Stimulated activated CD4-positive, alpha-beta T cell treated with anti-CD3 and anti-CD28 coated beads, Interleukin-4, amount 100 ng/mL, for 1 hour (primary cell): ENCODE measurements at places on chromosomes 12 and 14.

GRCh38 chr14:38999949-39000348, 103.1 kb downstream of the SEC23A start:
- no peak for DNase-seq

DNA sequence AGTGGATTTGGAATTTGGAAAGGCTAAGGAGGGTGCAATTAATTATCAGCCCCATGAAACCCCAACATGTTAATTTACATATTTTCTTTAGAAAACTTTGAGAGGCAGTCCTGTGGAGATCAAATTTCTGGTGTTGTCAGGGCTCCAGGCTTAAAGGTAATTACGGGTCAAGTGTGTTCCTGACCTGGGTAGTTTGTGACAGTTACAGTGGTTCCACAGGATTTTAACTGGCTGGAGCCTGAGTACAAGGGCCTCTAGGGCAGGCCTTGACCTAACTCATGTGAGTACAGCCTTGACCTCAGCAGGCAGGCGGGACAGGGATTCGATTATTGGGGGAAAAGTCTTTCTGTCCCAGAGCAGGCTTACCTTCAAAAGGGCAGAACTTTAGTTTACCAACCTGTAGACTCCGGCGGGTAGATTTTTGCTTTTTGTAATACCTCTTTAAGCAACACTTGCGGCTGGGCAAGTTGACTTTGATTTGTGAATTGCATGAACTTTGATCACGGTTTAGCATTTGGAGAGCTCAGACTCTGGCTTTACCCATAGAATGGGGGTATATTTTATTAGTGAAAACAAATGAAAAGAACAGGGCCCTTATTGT, 8.4 kb upstream of the PPTC7 start:
- no peak for DNase-seq

GRCh38 chr14:101198398-101199027, 295.0 kb upstream of the RTL1 start:
- no peak for DNase-seq

DNA sequence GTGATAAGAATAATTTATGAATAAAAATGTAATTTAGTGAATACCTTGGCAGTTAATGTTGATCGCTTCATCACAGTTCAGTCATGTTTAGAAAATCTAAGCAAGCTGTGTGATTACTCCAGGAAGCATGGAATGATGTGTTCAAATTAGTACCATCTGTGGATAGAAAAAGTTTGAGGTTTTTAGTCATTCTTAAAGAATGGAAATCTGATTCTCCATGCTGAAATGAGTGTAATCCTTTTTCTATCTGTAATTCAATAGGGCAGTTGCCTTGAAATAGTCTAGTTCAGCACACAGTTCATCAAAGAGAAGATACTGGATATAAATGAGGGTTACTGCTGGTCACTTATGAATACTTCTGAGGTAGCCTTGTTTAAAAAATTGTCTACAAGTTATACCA, 127.2 kb upstream of the MYF6 start:
- DNase-seq, result no peak

DNA sequence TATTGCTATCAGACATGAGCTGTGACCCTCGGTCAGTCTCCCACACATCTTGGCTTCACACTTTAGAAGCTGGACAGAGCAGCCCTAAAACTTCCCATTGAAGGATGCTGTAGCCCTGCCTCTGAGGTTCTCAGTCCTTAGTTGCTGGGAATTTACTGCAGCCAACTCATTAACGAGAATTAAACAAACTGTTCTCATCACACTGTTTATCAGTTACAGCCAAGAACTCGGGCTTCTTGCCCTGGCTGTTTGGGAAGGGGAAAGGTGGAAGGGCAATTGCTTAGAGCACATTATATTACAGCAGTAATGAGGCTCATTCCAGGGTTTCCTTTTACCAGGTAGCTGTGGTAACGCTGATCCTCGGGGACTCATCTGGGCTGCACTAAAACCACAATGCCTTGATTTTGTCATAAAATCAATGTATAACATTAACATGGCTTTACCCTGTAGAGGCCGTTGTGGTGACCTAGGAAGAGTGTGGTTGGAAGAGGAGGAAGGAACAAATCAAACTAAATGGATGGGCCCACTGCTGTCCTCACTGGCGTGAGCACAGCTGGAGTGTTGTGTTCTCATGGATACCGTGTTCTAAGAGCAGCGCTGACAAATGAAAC, 87.1 kb downstream of the GPR135 start:
- no peak for DNase-seq

DNA sequence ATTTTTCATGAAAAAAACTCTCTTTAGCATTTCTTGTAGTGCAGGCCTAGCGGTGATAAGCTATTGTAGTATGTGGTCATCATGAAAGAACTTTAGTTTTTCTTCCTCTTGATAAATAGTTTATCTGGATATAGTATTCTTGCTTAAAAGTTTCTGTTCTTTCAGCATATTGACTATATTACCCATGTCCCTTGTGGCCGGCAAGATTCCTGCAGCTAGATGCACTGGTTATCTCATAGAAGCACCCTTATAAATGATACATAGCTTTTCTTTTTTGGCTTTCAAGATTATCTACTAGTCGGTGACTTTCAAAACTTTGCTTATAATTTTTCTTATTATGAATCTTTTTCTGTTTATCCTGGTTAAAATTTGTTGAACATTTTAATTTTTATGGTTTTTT, 234.8 kb downstream of the ALG10 start:
- DNase-seq, result no peak

GRCh38 chr14:90442388-90442787, 45.6 kb downstream of the CALM1 start:
- DNase-seq, result no peak

DNA sequence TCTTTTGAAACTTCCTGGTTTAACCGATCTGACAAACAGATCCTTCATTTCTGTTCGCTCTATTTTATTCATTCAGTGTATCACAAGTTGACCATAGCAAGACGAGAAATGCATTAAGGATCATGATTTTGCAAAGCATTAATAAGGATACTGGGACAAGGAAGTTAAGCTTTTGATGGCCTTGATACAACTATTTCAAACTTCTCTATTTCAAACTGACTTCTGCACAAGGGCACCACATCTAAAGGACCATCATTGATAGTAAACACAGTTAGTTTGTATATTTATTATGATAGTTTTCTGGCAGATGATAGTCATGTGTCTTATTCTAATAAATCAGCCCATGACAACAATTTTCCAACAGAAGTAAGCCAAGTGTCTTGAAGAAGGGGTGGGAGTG, 25.8 kb upstream of the PLXNC1 start:
- no peak for DNase-seq

- DNase-seq, result no peak
Measured at GRCh38 chr14:94062344-94062940, 18.6 kb downstream of the DDX24 start.

- no peak for DNase-seq
Measured at GRCh38 chr12:10031321-10031720, 839 bp downstream of the CLEC9A start.

GRCh38 chr12:113464852-113465719, 6.6 kb downstream of the LHX5 start:
- DNase-seq, result no peak

DNA sequence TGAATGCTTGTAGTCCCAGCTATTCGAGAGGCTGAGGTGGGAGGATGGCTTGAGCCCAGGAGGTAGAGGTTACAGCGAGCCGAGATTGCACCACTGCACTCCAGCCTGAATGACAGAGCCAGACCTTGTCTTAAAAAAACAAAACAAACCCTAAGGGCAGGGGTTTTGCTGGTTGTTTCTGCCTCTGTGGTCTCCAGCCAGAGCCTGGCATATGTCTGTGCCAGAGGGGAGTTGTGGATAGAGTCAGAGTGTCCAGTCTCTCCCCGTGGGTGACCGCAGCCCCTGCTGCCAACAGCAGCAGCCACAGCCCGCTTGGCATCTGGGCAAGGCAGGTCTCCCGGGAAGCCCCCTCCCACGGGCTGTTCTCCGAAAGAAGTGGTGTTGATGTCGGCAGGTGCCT, 37.6 kb downstream of the MVK start:
- no peak for DNase-seq

DNA sequence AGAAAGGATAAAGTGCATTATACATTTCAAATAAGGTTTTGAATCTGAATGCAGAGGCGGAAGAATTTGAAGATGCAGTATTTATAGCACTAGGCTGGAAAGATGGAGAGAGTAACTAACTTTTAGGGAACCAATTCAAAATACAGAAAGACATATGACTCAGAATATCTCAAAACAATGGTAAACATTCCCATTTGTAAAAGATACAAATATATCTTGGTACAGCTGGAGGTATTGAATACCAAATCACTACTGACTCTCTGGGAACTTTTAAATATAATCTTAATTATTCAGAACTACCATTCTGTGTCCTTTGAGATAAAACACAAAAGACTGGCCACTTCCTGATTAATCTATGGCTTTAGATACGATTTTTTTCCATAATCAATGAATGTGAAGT, 5.1 kb downstream of the CD69 start:
- DNase-seq, result no peak

- DNase-seq, result no peak
Measured at GRCh38 chr12:103696101-103696500, 109.0 kb downstream of the STAB2 start.

- no peak for DNase-seq
Measured at GRCh38 chr14:95073947-95074346, 83.4 kb downstream of the DICER1 start.

- DNase-seq, result peak; percentile 25
Measured at GRCh38 chr14:77026166-77026929, 2.2 kb downstream of the IRF2BPL start.

DNA sequence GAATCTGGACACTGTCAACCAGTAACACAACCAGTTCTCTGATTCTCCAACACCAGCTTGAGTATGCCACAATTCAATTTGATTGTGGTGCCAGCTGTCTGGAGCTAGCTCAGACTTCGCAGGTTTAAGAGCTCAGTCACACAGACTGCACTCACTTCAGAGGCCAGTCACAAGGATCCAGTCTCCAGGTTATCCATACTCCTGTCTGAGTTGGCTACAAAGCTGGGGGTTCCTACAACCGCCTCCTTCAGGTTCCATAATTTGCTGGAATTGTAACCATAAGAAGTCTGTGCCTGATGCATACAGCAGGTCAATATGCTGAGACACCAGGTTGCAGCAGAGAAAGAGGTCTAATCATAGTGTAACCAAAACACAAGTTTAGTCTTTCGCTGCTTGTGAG, 70.5 kb upstream of the CPSF6 start:
- no peak for DNase-seq

GRCh38 chr12:111160350-111161241, 208.3 kb downstream of the PHETA1 start:
- DNase-seq, result no peak

GRCh38 chr12:87233671-87234070, 795.5 kb downstream of the C12orf50 start:
- no peak for DNase-seq

DNA sequence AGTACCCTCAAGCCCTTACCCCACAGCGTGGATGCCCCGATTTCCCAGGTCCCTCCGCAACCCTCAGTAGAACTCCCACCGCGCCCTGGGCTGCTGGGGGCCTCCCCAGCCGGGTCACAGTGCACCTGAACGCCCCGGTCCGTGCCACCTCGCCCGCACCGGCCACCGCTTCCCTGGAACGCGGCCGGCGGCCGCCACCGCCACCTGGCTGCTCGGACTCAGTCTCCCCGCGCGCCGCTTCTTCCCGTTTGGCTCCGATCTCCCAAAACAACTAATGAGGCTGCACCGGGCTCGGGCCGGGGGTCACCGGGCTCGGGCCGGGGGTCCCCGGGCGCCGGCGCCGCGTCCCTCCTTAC, 1.0 kb downstream of the ITPK1 start:
- DNase-seq, result peak; percentile 12

DNA sequence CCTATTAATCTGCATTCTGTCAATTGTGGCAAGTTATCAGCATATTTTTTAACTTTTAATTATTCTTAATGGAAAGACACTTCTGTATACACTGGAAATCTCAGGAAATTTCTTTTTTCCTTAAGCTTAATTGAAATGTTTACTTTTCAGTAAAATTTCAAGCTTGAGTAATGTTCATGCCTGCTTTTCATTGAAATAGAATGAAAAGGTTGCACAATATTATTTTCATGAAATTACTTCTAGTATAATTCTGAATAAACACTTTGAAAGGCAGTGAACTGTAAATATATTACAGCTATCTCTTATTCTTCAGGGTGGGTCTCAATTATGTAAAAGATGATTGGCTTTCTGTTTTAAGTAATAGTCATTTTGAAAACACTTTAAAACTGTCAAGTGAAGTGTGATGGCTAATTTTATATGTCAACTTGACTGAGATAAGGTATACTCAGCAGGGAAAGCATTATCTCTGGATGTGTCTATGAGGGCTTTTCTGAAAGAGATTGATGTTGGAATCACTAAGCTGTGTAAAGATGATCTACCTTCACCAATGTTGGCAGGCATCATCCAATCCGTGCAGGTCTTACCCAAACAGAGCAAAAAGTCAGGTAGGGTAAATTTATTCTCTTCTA, 29.9 kb downstream of the CLEC2D start:
- DNase-seq, result no peak

- DNase-seq, result no peak
Measured at GRCh38 chr12:71904629-71905028, 34.0 kb upstream of the TPH2 start.

DNA sequence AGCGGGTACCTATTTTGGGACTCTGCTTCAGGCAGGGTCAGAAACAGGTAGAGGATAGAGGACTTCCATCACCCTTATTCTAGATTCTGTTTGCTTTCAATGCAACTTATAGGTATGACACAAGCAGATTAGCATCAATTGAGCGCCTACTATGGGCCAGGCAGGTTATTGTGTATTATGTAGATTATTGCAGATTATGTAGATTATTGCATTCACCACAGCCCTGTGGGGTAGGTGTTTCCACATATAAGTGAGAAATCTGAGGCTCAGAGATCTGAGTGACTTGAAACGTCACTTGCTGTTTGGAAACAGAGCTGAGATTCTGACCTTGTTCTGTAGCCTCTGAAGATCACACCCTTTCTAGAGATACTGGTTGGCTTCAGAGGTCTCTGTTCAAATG, 25.7 kb upstream of the SERPINA4 start:
- DNase-seq, result no peak

DNA sequence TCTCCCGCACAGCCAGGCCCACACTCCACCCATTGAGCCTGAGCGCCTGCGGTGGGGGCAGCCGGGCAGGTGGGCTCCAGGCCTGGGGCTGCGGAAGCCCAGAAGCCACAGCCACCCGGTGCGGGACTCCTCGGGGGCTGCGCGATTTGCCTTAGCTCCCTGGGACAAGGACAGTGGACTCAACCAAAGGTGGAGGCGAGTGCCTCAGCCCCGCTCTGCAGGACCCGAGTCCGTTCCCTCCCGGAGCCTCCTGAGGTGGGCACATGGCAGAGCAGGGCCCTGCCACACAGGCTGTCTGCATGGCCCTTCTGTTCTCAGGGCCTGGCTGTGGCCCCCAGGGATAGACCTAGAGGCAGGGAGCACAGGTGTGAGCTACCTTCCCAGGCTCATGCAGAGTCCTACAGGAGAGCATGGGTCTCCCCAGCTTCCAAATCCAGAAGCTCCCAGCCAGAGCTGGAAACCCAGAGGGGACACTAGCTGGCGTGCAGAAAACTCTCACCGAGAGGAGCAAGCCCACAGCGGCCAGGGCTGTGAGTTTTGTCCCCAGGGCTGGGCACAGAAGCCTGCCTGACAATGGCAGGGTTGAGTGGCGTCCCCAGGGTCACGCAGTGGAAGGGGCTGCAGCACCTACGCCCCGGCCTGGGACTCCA, 22.2 kb upstream of the LRTM2 start:
- DNase-seq, result no peak
